ENCODE measurements at places on chromosomes 1 and 21.
A peak's percentile ranks its signal among the peaks of the same experiment; 100 is the strongest.

GRCh38 chr21:45894450-45894825 lies 87.1 kb upstream of the COL6A1 start:
- peak; percentile 45 for DNase-seq

DNA sequence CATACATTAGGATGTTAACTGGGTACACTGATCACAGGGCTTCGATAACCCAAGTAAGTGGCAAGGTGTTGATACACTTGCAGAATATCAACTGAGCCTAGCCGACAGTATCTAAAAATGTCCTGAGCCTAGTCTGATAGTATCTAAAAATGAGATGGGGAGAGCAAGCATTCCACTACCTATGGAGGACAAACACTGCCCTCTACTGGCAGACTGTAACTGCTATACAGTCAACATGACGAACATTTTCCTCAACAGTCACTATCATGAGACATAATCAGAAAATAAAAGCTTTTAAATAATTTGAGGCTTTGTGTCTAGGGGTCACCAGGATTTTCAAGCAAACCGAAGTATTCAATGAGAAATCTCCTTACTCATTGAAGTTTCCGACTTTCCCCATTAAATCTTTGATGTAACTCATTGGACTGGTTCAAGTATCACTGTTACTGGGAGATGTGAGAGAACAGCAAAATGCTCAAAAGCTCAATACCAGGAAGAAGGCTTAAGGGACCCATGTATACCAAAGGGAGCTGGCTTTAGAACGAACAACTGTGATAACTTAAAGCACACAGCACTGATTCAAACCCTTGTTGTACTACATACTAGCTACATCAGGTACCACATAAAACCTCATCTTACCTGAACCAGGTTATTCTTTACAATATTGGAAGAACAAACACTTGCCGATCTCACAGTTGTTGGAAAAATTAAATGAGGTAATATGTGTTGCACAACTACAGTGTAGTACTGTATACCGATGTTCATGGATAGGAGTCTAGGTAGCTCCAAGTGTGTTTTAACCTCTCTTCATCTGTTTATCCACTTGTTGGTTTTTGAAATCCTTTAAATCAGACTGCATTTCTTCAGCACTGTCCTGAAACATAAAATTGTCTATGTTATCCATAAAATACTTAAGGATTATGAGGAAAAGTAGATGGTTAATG lies 31.1 kb upstream of the SLC45A3 start:
- DNase-seq = no peak

- DNase-seq = no peak
Observed at GRCh38 chr1:3659093-3659492, 6.8 kb downstream of the TP73 start.

GRCh38 chr1:111599781-111600693 lies 19.6 kb upstream of the RAP1A start:
- no peak for DNase-seq

DNA sequence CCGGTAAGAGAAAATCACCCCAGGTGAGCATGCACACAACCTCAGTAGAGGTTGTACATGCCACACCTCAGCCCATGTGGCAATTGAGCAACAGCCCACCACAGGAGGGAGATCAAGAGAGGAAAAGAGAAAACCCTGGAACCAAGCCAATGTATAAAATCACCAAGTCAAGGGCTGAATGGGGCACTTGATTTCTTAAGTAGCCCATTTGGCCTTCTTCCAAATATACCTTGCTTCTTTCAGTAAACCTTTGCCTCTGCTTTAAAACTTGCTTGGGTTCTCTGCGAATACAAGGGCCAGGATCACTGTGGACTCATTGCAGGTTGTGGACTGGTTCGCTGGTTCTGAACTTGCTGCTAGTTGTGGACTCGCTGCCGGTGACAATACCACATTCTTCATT lies 1814.0 kb downstream of the PLA2G4A start:
- DNase-seq = no peak

DNA sequence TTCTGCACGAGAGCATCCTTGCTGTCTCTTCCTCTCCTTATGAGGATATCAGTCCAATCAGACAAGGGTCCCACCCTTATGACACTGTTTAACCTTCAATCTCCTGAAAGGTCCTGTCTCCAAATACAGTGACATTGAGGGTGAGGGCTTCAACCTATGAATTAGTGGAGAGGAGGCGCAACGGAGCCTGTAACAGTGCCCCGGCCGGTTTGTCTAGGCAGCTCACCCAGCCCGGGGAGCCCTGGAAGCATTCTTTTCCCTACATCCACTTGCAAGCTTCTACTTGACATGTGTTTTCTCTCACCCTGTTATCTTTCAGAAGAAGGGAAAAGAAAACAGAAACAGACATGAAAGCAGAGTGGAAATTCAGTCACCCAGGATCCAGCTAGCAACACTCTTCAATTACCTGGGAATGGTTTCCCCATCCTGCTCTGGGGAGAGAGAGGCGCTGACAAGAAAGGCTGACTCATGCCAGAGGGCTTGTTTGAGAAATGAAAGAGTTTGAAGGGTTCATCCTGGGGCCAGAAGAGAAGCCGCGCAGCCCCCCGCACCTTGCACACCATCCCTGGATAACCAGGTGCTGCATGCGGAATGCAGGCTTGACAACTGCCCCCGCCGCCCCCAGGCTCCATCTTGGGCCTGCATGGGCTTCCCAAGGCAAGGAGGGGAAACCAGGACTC lies 394.9 kb downstream of the NPHP4 start:
- no peak for DNase-seq

GRCh38 chr1:157135646-157136045 lies 2.5 kb downstream of the ETV3 start:
- DNase-seq = no peak

DNA sequence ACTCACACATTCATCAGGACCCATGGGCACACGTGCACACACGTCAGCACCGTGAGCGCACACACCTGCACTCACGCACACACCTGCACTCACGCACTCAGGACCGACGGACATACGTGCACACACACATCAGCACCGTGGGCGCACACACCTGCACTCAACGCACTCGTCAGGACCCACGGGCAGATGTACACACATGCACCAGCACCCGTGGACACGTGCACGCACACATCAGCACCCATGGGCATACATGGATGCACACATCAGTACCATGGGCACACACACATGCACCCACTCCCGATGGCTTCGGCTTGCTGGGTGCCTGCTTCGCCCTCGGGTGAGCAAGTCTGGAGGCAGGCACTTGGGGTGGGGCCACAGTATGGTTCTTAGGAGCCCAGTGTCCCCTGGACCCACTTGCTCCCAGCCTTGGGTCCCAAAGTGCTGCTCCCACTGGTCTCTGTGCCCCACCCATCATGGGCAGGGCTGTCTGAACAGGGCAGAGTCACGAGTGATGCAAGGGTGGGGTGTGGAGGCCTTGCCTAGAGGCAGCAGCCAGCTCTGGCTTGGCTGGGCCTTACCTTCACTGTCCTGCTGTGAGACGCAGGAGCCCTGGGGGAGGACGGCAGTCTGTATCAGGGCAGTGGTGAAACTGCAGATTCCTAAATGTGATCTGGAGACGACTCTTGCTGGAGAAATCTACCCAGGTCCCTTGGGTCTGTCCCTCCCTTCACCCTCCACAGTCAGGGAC lies 49.8 kb downstream of the SKI start:
- no peak for DNase-seq

- no peak for DNase-seq
Observed at GRCh38 chr1:203147376-203147775, 19.9 kb downstream of the ADORA1 start.

DNA sequence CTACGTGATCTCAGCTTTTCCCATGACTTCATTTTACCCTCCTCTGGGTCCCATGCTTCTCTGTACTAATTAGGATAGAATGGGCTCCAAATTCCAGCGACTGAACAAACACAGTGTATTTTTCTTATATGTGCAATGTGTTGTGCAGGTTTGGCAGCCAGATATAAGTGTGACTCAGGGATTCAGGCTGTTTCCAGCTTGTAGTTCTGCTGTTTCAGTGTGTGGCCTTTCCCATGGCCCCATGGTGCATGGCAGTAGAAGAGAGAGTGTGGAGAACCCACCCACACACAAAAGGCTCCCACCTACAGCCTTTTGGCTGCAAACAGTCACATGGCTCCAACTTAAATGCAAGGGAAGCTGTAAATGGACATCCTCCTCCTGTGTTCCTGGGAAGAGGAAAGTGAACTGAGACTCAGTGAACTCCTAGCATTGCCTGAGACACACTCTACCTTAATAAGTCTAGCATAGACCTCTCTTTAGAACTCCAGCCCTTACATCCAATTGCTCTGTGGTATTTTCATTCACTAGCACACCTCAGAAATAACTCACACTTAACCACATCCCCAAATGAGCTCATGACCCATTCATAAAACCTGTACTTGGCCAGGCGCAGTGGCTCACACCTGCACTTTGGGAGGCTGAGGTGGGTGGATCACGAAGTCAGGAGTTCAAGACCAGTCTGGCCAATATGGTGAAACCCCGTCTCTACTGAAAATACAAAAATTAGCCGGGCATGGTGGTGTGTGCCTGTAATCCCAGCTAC lies 58.7 kb downstream of the KIAA0040 start:
- no peak for DNase-seq

GRCh38 chr1:230507236-230507635 lies 81.1 kb upstream of the PGBD5 start:
- no peak for DNase-seq

DNA sequence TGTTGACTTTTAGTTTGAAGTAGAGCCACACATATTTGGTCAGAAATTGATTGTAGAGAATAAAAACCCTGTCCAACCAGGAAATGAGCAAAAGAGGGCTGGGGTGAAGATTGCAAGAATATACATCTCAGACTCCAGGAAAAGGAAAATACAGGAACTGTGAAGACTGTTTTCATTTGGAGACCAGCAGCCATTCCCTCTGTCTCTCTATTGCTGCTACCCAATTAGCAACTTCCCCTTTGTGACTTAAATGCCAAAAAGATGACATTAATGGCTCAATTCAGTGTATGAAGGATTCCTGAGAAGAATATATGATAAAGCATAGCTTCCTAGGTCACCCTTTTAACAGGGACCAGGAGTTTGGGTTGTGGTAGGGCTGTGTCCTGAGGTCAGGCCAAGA lies 31.6 kb upstream of the CEP350 start:
- no peak for DNase-seq
